ENCODE measurements at places on chromosomes 7 and 10. TPM values are rescaled to one million over a fixed set of nuclear protein-coding genes. Genes with fewer than 3 reads are reported as not detected.

GRCh38 chr7:102296514-102296913 lies 9.8 kb downstream of the SH2B2 start:
- H3K27ac ChIP-seq = no peak overlapping the region
- no peaks in the 10 kb centered on the region for H3K4me1 ChIP-seq
- no peaks in the 10 kb centered on the region for H3K36me3 ChIP-seq
- peaks cover 14% of the 10 kb centered on the region for H3K27me3 ChIP-seq
- H3K4me3 ChIP-seq = no peak overlapping the region

DNA sequence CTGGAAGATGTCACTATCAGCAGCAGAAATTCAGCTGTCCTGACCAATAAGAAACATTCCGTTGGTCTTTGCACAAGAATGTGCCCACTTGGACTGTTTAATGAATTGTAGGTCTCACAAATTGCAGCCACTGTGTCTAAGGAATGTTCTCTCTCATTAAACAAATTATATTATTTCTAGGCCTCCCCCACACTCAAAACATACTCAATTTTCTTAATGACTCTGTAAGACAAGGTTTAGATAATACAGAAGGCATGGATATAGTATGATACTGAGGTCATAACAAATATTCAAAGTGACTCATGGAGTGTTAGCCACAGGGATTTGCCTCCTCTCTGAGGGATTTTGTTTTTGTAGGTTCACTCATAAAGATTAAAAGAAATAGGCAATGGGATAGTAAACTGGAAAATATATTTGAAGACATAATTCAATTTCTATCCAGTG lies 197.5 kb downstream of the PTN start:
- no peak overlapping the region for H3K4me3 ChIP-seq
- no peaks in the 10 kb centered on the region for H3K27me3 ChIP-seq
- no peaks in the 10 kb centered on the region for H3K4me1 ChIP-seq
- DNase-seq = no peak
- no peak overlapping the region for H3K27ac ChIP-seq

The GNAI1 gene
- total RNA-seq = 75.9 TPM

The FXYD4 gene
- total RNA-seq = not detected

The NANOS1 gene
- total RNA-seq = 2.3 TPM

The VSTM4 gene
- 4.0 TPM for total RNA-seq

DNA sequence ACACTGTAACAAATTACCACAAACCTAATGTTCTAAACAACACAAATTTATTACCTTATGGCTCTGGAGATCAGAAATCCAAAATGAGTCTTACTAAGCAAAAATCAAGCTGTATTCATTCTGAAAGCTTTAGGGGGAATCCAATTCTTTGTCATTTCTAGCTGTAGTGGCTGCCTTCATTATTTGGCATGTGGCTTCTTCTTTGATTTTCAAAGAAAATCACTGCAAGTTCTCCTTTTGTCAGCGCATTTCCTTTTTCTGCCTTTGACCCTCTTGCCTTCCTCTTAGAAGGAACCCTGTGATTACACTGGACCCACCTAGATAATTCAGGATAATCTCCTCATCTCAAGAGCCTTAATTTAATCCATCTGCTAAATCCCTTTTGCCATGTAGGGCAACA lies 36.9 kb downstream of the ZPBP start:
- H3K4me3 ChIP-seq = no peak overlapping the region
- H3K27ac ChIP-seq = no peak overlapping the region
- H3K4me1 ChIP-seq = no peaks in the 10 kb centered on the region
- DNase-seq = no peak
